ENCODE measurements at places on chromosomes 7 and 10.
A peak's percentile ranks its signal among the peaks of the same experiment; 100 is the strongest.

DNA sequence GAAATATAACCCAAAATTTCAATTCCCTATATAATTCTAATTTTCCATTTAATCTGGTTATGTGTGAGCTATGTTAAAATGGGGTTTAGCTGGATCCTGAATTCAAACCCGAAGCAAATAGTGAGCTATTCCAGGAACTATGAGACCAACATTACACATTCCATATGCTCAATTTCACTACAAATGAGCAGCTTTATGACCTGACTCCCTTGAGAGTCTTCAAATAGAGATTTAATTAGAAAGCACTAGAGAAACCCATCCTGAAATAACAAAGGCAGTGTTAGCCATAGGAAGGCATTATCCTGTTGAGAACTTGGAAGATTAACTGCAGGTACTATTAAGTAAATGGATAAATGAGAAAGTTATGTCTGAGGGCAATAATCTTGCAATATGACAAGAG lies 890.0 kb downstream of the GRM8 start:
- no peak for DNase-seq

DNA sequence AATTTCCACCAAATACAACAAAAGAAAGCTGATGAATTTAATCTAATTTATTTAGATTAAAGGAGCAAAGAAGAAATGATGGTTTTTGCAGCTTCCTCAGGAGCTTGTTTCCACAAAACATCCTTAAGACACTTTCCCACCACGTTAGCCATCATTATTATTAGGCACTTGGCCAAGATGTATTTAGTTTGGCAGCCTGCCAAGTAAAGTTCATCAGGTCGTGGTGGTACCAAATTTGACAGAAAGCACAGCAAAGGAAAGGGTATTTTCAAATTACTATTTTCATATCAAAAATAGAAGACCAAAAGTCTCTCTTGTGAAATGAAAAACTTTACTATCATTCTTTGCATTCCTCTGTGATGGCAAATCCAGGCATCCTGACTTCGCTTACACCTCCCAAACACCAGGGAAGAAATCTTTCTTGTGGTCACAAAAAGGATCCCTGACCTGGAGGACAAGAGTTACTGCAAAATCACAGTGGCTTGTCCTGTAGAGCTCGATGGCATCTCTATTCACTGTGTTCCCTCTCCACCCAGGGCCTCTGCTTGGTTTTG lies 123.1 kb upstream of the INHBA start:
- DNase-seq: no peak

- no peak for DNase-seq
Measured at GRCh38 chr10:14389981-14390590, 59.4 kb upstream of the FRMD4A start.

DNA sequence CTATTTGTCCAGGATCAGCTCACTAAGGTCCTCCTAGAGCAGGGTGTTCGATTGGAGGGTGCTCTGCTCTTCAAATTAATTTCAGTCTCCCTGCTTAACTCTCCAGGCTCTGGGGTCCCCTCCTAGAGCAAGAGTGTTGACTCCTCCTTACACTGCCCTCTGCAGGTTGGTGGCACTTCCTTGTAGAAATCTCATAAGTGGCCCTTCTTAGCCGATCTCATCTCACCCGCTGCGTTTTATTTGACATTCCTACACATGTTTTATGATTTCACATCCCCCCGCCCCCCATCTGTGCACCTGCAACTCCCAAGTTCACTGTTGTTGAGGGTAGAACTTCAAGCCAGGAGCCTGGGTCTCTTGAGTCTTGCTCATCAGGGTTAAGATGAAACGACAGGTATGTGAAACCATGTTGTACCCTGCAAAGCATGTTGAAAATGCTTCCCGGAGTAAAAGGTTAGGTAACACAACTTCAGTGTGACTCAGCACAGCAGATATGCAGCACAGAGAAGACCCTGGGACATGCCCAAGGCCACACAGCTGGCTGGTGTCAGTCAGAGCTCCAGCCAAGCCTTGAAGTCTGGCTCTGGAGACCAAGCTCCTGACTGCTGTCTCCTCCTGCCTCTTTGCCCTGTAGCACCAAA lies 171.2 kb downstream of the PRKAG2 start:
- peak; percentile 6 for DNase-seq

DNA sequence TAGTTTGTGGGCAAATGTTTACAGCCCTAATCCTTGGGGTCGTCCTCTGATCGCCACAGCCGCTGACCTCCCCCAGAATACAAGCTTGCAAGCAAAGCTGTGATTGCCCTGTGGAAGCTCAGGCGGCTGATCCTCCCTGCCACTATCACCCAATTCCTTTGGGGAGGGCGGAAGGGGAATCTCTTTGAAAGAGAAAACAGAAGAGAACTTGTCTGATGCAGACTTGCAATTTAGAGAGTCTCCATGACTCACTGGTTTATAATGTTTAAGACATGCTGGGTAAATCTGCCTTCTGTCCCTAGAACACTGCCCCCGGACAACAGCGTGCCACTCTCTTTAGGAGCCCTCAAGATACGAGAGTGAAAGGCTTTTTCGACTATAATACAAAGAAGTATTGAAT lies 75.5 kb downstream of the NRP1 start:
- DNase-seq: no peak

DNA sequence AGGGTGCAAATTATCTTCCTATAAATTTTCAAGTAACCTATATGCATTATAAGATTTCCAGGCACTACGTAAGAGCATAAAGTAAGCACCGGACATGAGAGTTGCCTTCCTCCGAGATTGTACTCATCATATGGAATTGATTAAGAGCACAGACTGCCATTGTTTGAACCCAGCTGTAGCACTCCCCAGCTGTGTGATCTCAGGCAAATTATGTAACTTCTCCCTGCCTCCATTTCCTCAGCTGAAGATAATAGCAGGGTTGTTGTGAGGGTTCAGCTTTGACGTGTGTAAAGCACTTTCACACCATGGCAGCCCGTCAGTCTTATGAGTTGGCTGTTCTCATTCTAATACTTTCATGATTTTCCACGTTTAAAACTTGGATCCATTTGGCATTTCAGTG lies 122.6 kb downstream of the ITIH5 start:
- DNase-seq: no peak

DNA sequence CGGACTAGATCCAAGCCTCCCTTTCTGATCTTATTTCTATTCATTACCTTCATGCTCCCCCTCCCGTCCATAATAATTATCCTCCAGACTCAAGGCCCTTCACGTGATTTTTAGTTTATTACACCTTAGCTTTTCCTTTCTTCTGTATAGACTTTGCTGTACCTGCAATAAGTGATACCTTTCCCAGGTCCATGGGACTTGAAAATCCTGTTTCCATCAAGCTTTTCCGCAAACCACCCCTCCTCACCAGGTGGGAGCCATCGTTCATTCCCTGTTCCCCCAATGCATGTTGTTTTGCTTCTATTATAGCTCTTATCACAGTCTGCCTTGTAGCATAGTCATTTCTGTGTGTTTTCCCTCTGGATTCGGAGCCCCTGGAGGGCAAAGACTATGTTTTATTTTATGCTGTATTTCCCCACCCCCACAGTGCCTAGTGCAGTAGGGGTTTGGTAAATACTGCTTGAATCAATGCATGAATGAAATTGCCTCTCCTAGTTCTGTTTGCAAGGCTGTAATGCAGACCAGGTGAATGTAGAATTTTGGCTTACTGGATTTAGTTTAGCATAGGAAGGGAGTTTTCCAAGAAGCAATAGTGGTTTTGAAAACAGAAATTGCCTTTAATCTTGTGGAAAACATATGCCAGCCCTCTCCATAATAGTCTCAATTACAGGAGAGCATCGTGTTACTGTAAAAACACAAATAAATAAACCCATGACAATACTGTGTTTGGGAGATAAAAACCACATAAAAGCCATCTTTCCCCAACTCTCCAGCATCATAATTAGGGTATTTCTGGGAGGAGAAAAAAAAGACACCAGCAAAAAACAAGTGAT lies 213.4 kb downstream of the AUTS2 start:
- no peak for DNase-seq

DNA sequence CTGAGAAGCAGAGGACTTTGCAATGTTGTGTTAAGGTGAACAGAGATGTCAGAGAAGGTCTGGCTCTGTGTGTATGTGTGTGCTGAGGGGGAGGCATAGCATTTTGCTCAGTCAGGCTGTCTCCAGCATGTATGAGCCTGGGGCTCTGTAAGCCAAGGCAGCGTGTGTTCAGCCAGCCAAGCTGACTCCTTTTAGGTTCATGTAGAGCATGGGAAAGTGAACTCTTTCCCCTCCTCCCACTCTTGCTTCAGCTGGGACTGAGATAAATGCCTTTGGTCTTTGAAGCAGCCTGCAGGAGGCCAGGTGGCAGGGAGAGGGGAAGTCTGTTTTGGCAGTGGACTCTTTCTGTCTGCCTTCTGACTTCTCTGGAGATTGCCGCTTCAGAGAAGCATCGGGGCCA lies 3.8 kb downstream of the SFXN2 start:
- DNase-seq: no peak

- DNase-seq: no peak
Measured at GRCh38 chr10:130652544-130652943, 516.4 kb downstream of the GLRX3 start.

- DNase-seq: no peak
Measured at GRCh38 chr7:126001349-126001748, 1071.7 kb upstream of the POT1 start.

DNA sequence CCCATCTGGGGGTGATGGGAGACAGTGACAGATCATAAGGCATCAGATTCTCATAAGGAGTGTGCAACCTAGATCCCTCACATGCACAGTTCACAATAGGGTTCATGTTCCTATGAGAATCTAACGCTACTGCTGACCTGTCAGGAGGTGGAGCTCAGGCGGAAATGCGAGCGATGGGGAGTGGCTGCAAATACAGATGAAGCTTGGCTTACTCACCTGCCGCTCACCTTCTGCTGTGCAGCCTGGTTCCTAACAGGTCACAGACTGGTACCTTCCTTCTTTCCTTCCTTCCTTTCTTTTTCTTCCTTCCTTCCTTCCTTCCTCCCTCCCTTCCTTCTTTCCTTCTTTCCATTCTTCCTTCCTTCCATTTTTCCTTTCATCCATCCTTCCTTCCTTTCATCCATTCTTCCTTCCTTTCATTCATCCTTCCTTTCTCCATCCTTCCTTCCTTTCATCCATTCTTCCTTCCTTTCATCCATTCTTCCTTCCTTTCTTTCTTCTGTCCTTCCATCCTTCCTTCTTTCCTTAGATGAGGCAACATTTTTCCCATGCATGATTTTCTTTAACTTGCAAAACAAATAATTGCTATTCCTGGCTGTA lies 370.0 kb upstream of the AUTS2 start:
- DNase-seq: no peak

DNA sequence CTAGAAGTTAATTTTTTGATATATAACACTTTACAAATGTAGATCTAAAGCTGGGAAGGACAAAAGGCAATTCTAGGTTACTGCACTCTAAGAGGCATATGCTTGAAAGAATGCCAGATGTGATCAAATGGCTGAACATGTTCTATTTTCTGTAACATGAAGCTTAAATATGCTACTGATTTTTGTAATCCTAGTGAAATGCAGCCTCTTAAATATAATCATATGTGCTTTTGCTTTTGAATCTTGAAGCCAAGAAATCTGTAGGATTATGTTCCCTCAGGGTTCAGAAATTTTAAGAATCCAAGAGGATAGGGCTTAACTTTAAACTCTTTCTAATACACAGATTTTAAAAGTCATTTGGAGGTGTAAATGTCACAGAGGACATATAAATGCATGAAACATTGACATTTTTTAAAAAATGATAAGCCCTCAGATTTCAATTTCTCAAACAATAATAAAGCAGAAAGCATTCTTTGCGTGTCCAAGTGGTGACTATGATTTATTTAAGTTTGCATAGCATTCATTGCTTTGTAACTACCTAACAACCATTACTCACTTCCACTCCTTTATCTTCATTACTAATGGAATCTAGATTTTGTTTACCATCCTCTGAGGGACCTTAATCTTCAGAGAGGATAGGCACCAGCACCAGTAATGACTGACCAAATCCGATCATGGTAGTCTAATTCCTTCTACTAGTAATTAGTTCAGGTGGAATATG lies 170.4 kb downstream of the MAGI2 start:
- DNase-seq: no peak

DNA sequence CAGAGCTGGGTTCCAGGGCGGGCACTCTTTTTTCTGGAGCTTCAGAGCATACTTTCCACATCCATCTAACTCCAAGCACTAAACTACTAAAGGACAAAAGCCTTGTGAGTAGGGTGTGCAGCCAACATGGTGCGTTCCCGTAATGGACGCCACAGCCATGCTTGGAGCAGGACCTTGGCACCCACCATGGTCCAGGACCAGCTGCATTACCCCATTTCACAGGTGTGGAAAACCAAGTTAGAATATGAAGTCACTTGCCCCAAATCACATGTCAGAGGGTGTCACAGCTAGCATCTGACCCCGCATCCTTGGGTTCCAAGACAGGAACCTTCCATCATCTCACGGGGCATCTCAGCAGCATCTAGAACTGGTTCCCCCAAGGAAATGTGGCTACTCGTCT lies 112.4 kb downstream of the SMURF1 start:
- no peak for DNase-seq

DNA sequence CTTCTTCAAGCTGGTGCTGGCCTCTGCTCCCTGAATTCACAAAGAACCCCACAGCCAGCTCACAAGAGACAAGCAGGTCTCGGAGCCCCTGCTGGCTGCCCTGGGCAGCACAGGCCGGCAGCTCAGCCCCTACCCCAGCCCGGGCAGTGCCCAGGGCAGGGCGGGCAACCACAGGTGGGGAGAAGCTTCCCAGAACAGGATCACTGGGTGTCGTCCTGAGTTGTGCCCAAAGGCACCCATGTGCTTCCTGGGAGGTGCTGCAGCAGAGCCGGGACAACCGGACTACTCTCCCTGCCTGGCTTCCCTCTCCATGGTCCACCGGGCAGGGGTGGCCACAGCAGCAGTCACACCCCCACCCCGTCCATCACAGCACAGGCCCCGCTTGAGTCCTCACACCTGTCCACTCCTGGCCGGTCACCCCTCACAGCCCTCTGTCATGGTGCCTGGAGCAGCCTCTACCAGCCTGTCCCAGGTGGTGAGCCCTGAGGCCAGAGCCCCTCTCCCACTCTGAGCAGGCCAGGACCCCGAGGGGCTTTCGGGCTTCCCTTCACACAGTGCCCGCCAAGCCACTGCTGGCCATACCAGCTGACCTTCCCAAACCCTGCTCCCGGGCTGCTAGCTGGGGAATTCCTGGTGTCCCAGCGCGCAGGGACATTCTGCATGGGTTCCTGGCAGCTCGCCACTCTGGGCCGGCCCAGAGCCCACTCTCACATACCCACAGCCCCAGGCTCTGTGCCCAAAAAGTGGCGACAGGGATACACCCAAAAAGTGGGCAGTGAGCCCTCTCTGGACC lies 3.1 kb downstream of the RASGEF1A start:
- DNase-seq: no peak

GRCh38 chr10:131214521-131215244 lies 96.8 kb downstream of the TCERG1L start:
- no peak for DNase-seq

- DNase-seq: no peak
Measured at GRCh38 chr10:27504808-27505460, 830 bp downstream of the RAB18 start.

- peak; percentile 49 for DNase-seq
Measured at GRCh38 chr10:102729029-102730026, 14.4 kb upstream of the WBP1L start.
